Stimulated activated CD4-positive, alpha-beta T cell treated with anti-CD3 and anti-CD28 coated beads, Interleukin-1b, Interleukin-23, amount 100 ng/mL, for 1 hour (primary cell): ENCODE measurements at places on chromosomes 3 and 15.

DNA sequence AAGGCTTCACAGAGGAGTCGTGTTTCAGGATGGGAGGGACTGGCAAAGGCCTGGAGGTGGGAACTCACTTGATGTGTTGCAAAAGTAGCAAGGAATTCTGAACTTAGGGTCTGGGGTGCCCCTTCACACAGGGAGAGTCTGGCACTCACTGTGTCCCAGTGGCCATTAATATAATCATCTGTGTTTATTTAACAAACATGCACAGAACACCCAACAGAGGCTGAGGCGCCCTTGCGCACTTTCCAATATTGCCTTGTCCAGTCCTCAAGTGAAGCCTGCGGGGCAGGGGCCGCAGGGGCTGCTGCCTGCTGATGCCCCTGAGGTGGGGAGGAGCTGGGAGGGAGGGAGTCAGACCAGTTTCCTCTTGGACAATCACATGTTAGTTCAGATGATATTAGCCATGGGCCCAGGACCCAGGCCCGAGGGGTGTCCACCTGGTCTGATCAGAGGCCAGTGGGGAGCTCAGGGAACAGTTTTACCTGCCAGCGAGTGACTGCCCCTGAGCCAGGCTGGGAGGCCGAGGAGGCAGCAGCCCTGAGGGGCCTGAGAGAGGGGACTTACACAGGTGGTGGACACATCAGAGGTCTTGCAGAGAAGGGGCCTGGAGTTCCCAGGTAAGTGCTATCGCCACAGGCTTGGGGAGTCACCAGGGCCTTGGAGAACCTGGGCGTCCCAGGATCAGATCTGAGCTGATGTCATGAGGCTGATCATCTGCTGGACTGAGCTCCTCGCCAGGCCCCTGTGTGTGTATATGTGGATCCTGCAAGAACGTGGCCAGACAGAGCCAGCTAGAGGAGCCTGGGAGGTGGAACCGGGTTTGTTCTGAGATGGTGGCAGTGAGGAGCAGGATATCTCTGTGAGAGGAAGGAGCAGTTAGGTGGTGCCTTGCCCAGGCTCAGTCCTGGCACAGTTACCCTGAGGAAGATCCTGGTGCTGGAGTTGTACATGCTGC is 13.8 kb upstream of the TXNRD3 start:
- DNase-seq: no peak

DNA sequence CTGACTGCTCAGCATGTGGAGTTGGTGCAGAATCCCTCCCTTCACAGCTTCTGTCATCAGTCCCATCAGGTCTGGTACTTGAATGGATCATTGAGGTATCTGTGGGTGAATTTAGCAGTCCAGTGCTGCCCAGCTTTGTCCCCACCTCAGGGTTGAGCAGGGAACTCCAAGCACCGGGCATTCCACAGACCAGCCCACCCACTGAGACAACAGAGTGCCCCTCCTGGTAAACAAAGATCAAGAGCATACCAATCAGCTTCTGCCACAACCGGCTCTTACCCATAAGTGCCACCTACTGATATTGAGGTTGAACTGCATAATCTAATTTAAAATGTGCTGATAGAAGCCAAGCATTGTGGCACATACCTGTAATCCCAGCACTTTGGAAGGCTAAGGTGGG is 57.1 kb upstream of the FXR1 start:
- DNase-seq: no peak

DNA sequence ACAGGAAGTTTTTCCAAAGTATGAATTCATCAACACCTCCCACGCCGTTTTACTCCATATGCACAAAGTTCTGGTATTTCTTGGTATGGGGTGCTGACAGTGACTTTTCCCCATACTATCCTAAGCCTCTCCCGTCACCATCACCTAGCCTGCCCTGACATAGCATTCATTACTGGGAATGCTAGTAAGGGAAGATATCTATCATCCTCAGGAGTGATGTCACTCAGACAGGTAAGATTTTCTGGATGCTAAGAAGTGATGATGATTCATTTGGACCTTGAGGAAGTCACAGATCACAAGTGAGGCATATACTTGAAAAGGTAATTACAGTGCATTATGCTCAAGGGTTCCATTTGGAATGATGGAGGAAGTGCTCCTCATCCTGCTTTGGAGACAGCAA is 355.1 kb upstream of the STAC start:
- no peak for DNase-seq

DNA sequence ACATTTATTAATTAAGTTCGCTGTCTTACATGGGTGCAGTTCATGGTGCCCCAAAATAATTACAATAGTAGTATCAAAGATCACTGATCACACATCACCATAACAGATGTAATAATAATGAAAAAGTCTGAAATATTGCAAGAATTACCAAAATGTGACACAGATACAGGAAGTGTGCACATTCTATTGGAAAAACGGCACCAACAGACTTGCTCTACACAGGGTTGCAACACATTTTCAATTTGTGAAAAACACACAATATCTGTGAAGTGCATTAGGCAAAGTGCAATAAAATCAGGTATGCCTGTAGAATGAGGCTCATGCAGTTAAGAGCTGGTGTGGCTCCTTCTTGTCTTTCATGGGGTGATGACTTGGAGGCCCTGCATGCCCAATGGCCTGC is 265.8 kb downstream of the RPLP1 start:
- no peak for DNase-seq

- DNase-seq: no peak
Measured at GRCh38 chr3:78999139-78999538, 768.7 kb downstream of the ROBO1 start.

DNA sequence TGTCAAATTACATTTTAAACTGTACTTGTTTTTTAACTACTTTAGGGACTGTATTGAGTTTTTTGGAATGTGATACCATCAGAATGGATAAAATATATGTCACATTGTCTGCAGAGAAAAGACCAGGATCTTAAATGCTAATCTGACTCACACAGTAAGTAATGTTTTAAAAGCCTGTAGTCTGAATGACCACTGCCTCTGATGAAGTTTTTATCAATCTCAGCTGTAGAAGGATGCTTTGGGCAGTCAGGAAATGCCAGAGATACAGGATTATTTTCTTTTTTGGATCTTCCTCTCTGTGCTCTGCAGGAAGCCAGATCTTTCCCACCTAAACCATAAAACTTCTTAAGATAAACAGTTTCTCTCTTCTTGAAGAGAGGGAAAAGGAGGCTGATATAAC is 73.1 kb upstream of the PRTG start:
- no peak for DNase-seq

- no peak for DNase-seq
Measured at GRCh38 chr3:129310111-129311011, 31.7 kb downstream of the HMCES start.

- no peak for DNase-seq
Measured at GRCh38 chr15:67892559-67893377, 52.9 kb upstream of the RNU6-1 start.

DNA sequence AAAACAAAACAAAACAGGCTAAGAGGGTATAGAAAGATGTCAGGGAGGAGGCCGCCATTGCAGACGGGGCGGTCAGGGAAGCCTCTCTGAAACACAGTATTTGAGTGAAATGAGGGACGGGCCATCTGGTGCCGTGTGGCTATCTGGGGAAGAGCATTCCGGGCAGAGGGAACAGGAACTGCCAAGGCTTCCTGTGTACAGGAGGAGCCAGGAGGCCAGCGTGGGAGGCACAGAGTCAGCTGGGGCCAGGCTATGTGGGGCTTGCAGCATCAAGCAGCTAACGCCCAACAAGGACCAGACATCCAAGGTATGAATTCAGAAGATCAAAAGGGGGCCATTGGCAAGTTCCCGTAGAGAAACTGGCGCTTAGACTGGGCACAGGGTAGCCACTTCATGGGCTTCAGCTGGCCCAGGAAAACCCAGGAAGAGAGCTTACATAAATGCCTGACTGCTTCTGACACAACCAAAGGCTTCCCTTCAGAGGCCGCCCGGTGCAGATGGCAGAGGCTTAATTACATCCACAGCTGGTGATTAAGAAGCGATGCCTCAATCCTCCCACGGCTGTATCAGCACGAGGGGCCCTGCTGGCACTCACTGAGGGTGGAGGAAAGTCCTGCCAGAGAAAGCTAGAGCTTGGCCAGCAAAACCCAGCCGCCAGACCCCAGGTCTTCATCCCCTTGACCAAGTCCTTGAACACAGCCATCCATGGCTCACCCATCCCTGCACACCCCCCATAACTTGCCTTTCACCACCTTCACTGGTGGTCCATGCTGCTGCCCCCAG is 144.9 kb downstream of the MEGF11 start:
- DNase-seq: no peak

DNA sequence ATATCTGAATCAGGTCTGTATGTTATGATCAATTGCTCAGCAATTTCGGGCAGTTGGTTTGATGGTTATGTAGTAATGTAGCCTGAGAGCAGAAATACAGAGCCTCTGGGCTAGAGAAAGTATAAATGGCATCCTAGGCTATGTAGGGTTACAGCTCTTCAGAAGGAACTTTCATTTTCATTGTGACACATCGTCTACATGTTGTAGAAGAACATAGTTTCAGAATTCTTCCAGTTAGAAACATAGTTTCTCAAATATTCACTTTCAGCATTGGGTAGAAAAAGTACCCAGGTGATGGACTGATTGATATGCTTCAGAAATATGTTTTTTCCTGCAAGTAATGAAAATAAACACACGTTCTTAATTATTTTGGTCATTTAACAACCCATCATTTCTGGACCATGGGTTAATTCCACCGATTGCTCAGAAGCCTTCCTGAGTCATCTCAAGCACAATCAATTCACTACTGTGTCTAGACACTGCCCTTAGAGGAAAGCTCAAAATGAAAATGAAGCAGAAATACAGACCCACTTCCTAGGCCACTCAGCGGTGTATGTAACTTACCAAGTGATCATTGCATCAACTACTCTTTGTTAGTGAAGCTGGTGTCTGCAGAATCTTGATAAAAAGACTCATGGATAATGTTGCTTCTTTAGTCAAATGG is 88.8 kb upstream of the TSEN2 start:
- no peak for DNase-seq

GRCh38 chr3:46209746-46210470 is 1.8 kb upstream of the CCR1 start:
- DNase-seq: no peak
